ENCODE measurements at places on chromosomes 7 and 10.

DNA sequence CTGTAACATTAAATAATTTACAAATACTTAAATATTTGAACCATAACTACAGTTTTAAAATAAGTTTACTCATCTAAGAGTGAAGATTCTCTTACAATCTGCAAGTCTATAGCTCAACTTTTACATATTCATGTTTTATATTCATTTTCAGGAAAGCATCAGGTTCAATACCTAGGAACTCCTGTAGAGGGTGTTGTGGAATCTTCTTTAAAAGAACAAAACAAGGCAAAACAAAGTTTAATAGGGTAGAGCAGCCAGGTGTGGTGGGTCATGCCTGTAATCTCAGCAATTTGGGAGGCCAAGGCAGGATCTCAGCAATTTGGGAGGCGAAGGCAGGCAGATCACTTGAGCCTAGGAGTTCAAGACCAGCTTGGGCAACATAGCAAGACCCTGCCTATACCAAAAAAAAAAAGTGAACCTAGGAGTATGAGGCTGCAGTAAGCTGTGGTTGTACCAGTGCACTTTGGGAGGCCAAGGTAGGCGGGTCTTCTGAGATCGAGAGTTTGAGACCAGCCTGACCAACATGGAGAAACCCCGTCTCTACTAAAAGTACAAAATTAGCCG lies 45.1 kb downstream of the ST8SIA6 start:
- DNase-seq: peak; percentile 8

- no peak for DNase-seq
These were observed 209.3 kb upstream of the FRMD4A start for GRCh38 chr10:14540062-14540461.

DNA sequence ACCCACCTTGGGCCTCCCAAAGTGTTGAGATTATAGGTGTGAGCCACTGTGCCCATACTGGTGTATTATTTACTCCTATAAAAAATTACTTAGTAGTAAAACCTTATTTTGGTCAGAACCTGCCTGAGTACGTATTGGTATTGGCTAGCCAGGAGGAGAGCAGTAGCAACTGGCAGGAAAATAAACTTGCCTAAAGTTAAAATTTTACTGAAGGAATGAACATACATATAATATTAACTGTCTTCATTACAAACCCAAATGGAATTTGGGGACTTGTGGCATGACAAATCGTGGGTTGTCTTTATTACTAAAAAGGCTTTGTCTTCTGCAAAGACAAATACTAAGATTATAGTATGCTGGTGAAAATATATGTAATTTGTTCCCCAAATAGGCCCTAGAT lies 8.4 kb downstream of the RAB18 start:
- DNase-seq: no peak

- no peak for DNase-seq
These were observed 166.5 kb downstream of the TFEC start for GRCh38 chr7:115864082-115864481.

DNA sequence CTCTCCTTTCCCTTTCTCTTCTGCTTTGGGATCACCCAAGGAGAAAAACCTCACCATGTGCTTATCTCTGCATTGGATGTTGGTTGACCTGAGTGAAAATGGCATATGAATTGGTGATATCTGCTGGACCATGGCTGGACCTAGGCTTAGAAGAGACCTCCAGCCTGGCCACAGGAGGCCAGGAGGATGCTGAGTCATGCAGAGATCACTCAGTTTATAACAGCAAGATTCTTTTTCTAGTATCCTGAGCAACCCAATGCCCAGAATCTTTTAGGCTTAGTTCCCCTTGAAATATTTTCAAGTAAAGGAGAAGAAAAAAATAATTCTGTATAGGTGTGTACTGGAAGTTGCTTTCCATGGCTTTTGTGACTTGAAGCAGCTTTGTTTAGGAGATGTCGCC lies 236.3 kb downstream of the KLF6 start:
- DNase-seq: no peak

GRCh38 chr7:92674379-92674778 lies 84.2 kb upstream of the FAM133B start:
- no peak for DNase-seq

DNA sequence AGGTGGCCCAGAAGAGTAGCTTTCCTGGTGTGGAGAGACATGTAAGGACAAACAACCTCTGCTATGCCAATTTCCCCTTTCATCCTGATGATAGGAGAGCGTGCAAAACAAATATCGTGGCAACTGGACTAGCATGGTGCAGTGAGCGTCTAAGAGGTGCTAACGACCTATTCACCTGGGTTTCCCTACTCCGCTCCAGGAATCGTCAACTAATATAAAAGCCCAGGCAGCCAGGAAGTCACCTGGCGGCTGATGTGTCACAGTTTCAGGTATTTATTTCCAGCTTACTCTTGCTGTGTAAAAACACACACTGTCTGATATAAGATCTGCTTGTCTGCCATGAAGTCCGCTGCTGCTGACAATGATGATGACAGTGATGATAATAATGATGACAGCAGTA lies 56.5 kb upstream of the EFCAB10 start:
- DNase-seq: no peak

DNA sequence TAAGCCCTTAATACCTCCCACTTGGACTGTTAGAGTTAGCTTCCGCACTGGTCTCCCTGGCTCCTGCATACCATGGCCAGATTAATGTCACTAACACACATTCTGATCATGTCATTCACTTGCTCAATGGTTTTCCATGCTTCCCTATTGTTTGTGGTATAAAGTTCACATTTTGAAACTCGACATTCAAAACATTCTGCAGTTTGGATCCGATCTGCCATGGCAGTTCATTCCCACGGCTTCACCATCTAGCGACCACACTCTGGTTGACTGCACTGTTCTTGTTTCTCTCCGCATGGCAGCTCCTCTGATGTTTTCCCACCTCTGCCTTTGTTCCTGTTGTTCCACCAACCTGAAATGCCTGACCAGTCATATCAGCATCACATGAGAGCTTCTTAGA lies 87.4 kb upstream of the WAC start:
- DNase-seq: no peak

DNA sequence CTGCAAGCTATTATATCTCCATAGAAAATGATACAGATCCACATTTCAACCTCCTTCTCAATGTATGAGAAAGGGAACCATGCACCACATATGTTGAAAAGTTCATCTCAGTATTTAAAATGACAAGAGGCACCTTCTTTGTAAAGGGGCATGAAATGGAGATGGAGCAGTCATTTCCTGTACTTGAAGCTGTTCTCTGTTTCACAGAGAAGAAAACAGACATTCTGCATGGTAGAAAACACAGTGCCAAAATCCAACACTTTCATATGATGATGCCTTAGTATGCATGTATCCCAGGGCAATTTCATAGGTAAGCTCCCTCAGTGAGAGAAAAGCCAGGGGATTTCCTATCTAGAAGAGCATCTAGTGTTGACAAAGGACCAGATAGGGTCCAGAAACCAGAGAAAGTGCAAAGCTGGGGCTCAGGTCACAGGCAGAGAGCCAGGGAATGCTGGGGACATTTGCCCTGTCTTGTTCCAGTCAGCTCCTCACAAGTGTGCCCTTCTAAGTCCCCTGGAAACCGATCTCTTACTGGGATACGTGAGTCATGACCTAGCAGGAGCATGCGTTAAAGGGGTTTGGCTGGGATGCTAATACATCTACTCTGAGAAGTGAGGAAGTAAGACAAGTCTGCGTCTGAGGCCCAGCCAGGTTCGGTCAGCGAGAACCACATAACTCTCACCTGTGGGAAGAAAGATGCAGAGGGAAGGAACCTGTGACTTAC lies 118.7 kb downstream of the ICA1 start:
- DNase-seq: no peak

DNA sequence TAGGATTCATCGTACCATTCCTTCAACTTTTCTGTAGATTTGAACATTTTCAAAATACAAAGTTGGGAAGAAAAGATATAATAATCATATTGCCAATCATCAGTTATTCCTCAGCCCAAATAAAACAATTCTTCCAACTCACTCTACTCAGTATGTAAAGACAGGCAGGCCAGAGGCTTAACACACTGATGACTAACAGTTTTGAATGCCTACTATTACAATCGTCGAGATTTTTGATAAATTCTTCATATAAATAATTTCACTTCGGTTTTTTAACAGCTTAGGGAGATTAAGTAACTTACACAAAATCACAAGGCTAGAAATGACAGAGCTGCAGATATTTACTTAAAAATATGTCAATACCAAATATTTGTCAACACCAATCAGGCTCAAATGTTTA lies 17.6 kb downstream of the CYTH3 start:
- DNase-seq: no peak

DNA sequence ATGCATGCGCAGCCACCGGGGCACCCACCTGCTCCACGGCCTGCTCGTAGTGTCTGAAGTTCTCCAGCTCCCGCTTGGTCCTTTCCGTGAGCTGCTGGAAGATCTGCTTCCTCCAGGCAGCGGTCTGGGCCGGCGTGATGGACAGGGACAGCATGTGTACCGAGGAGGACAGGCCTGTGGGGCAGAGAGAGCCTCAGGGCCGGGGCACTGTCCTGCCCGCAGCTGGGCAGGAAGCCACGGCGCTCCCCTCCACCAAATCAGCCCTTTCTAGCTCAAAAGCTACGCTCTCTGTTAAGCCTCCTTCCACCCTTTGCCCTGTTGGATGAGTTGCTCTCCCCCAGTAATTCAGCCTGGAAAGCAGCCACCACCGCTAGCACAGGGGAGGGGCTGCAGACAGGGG lies 19.2 kb downstream of the TECPR1 start:
- no peak for DNase-seq

GRCh38 chr10:44391981-44392380 lies 7.1 kb upstream of the CXCL12 start:
- DNase-seq: no peak

GRCh38 chr10:72104472-72105097 lies 16.2 kb upstream of the SPOCK2 start:
- DNase-seq: peak; percentile 43

DNA sequence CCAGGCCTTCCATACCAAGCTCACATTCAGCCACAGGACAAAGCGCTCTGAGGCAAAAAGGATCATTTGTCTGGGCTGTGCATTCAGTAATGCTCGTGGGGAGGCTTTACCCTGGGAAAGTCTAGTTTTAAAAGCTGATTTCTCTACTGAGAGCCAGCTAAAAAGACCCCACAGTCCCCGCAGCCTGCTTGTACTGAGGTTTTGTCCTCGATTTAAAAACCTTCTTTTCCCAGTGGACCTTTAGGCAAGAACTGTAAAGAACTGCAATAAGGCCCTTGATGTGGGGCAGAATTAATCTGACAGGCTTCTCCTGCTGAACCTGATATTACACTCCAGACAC lies 180.3 kb downstream of the USP6NL start:
- DNase-seq: no peak

DNA sequence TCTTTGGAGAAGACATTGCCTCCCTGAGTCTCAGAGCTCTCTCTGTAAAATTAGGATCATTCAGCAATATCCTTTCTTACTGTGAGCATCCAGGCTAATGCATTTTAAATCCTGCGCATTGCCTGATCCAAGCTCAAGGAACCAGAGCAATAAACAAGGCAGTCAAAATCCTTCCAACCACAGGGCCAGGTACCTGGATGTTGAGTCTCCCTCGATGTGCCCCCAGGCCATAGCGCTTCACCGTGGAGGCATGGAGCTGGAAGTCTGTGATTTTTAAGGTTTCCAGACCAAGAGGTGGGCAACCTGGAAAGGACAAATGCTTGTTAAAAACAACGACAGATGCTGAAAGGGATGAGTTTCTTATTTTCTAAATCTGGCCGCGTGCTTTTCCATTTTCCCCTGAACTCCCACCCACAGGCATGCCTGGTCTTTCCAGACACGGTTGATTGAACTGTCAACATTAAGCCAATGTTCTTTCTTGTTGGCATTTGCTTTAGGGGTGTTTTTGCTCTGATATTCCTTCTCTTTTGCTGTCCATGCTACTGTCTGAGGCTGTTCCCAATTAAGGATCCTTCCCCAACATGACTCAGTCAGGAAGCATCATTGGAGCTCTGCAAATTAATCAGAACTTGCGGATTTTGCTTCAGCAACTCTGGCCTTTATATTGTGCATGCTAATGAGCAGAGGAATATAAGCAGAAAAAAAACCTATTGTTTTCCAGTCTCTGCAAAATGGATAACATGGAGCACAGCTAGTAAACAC lies 29.0 kb downstream of the CPXM2 start:
- DNase-seq: no peak

DNA sequence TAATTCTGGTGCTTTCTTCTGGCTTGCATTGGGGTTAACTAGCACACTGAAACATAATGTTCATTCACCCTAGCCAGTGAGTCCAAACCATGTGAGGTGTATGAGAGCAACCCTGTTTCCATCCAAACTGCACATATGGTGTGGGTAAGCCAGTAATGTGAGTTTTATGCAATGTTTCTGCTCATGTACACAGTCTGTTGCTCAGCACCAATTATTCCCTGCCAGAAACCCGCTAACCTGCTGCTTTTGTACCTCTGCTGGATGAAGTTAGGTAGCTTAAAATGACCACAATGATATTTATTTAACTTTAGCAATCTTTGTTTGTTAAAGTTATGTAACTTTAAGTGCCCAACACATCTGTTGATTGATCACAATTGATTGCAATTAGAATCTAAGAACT lies 93.7 kb upstream of the RPA3 start:
- DNase-seq: no peak

DNA sequence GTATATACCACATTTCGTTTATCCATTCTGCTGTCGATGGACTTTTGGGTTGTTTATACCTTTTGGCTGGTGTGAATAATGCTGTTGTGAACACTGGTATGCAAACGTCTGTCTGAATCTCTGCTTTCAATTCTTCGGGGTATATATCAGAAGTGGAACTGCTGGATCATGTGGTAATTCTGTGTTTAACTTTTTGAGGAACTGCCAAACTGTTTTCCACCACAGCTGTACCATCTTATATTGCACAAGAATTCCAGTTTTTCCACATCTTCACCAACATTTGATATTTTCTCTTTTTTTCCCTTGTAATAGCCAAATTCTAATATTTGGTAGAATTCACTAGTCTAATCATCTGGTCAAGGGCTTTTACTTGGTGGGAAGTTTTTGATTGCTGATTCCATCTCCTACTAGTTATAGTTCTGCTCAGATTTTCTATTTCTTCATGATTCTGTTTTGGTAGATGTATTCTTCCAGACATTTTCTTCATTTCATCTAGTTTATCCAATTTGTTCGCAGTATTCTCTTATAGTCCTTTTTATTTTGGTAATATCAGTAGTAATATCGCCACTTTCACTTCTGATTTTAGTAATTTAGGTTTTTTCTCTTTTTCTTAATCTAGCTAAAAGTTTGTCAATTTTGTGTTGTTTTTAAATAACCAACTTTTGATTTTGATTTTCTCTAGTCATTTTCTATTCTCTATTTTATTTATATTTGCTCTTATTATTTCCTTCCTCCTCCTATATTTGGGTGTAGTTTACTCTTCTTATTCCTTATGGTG lies 271.2 kb downstream of the ZEB1 start:
- DNase-seq: no peak

- no peak for DNase-seq
These were observed 683.1 kb upstream of the POM121L12 start for GRCh38 chr7:52352013-52352981.

GRCh38 chr10:124522933-124523871 lies 61.6 kb downstream of the LHPP start:
- DNase-seq: peak; percentile 70

- no peak for DNase-seq
These were observed 38.1 kb downstream of the GLRX3 start for GRCh38 chr10:130174328-130174727.

All from fibroblast of villous mesenchyme (primary cell).